ENCODE measurements at places on chromosomes 12 and 14. TPM values are rescaled to one million over a fixed set of nuclear protein-coding genes. Genes with fewer than 3 reads are reported as not detected.
A peak's percentile ranks its signal among the peaks of the same experiment; 100 is the strongest.

DNA sequence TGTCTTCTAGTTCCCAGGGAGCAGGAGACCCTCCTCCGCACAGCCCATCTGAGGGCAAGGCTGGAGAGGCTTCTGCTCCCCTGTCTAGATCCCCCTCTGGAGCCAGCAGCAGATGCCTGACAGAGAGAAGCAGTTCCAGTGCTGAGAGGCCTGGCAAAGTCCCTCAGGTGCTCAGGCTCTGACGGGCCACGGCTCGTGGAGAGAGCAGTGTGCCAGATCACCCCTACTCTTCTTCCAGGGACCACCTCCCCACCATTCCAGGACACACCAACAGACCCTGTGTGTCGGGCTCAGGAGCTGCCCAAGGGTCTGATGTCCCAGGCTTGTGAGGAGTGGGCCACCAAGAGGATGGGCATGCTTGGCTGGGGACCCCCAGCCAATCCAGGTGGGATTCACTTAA is 22.5 kb upstream of the C14orf180 start:
- DNase-seq: no peak

DNA sequence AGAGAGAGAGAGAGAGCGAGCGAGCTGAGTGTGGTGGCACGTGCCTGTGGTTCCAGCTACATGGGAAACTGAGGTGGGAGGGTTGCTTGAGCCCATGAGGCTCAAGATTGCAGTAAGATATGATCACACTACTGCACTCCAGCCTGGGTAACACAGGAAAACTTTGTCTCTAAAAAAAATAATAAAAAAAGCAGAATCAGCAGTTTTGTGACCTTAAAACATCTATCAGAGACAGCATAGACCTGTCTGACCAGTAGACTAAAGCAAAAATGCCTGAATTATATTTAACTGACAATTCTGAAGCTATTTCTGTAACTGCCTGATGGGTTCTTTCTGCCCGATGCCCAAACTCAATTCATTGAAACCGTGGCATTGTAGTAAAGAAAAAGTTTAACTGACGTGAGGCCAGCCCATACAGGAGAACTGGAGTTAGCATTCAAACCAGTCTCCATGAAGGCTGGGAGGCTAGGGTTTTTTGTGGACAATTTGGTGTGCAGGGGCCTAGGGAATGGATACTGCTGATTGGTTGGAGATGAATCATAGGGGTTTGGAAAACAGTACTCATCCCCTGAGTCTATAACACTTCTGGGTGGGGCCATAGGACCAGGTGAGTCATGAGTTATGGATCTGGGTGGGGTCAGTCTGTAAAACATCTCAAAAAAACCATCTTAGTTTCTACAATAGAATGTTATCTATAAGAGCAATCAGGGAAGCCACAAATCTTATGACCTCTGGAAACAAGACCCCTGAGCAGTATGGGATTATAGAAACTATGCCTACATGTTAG is 8.0 kb upstream of the RASSF8 start:
- no peak for DNase-seq

GRCh38 chr14:91019673-91020072 is 40.8 kb downstream of the RPS6KA5 start:
- no peak for DNase-seq

GRCh38 chr14:65040666-65041433 is 54.2 kb downstream of the FNTB start:
- DNase-seq: no peak

DNA sequence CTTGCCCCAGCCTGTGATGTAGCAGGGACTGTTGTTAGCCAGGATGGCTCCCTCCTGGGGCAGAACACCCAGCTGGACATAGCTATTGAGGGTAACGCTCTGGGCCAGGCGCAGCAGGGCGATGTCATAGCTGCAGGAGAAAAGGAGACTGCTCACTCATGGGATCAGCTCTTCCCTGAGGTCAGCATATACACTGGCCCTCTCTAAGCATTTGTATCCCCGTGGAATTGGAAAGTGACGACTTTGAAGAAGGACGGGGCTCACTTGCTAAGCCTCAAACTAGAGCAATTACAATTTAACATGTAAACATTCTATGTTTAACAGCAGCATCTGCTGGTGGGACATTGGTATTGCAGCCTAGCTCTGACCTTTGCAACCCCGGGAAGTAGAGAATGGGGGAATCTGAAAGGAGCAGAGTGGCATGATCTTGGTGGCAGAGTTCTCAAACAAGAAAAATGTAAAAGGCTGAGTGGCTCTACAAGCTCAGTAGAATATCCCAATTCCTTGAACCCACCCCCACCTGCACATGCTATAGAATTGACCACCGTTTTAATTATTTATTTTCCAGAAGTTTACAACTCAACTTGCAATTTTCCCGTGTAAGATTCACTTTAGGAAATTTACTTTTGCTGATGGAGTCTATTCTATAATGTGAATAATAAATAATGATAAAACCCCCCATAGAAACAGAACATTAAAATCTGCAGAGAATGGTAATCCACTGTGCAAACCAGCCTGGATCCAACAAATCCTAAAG is 5.0 kb downstream of the CELA1 start:
- DNase-seq: peak; percentile 84

GRCh38 chr14:72722201-72722785 is 171.6 kb downstream of the DPF3 start:
- DNase-seq: no peak

DNA sequence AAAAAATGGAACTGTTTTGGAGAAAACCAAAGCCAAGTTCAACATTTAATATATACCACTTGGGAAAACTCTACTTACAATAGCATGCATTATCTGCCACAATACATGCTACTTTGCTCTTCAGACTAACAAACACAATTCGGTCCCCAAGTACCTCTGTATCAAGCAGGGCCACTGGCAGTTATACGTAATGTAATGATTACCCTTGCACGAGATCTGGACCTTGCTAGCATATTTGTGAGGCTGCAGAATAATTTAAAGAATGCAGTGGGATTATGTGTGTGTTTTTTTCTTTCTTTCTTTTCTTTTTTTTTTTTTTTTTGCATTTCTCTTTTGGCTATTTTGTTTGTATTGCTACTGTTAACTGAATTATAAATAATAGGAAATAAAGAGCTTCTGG is 22.8 kb upstream of the PYGL start:
- peak; percentile 49 for DNase-seq

DNA sequence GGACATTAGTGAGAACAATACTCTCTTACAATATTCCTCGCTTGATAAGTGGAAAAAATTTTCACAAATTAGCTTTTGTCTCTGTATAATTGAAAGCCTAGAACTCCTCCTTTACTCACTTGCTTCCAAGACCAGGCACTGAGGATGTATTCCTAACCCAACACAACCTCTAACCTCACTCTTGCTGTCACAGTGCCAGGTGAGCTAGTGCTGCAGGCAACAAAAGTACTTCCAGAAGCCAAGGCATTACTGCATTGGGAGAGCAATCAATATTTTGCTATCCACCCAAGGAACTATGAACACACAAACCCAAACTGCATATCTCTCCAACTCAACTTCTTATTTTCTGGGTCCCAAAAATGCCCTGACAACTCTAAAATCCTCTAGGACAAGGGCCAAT is 1081.0 kb downstream of the VRK1 start:
- DNase-seq: peak; percentile 18

DNA sequence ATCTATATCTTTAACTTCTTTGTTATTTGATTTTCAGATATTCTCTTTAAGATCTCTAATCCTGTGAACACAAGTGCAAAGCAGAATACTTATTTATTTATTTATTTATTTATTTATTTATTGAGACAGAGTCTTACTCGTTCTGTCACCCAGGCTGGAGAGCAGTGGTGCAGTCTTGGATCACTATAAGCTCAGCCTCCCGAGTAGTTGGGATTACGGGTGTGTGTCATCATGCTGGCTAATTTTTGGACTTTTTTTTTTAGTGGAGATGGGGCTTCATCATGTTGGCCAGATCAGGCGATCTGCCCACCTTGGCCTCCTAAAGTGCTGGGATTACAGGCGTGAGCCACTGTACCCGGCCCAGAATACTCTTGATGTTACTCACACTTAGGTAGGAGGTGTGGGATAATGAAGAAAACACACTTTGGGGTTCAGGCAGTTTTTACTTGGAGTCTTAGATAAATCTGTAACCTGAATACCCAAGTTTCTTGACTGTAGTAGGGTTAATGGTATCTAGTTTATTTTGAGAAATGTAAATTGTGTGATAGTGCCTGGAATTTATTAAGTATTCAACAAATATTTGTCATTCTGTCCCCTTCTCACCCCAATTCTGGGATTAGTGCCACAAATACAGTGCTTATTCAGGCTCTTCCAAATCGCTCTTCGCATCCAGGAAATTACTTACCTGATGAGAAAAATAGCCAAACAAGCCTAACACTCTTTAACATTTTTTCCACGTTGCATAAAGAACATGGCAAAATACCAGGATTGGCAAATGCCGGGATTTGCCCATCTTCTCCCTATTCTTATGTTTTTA is 33.0 kb downstream of the METAP2 start:
- DNase-seq: peak; percentile 23

DNA sequence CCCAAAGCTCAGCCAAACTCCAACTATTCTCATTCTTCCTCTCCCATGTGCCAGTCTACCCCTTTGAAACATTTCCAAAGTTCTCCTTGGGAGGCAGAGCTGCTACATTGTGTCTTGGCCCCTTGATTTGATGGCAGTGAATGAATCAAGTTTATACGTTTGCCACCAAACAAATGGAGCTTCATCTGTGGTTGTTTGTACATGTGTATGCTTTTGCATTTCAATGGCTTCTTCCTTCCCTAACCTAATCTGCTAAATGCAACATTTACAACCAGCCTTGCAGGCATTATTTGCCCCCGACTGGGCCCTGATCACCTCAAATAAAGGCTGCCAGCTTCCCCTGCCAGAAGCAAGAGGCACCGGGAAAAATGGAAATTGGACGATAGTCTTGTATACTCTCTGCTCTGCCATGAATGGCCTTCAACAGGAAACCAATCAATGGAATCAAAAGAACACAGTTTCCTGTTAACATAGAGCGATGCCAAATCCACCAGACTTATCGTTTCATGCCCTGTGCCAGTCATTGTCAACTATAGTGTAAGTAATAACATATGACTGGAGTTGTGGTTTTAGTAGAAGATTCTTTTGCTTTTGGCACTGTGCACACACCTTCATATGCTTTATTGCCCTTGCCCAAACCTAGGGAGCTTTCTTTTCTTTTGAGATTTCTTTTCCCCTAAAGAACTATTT is 97.8 kb downstream of the TMEM30B start:
- DNase-seq: peak; percentile 78

DNA sequence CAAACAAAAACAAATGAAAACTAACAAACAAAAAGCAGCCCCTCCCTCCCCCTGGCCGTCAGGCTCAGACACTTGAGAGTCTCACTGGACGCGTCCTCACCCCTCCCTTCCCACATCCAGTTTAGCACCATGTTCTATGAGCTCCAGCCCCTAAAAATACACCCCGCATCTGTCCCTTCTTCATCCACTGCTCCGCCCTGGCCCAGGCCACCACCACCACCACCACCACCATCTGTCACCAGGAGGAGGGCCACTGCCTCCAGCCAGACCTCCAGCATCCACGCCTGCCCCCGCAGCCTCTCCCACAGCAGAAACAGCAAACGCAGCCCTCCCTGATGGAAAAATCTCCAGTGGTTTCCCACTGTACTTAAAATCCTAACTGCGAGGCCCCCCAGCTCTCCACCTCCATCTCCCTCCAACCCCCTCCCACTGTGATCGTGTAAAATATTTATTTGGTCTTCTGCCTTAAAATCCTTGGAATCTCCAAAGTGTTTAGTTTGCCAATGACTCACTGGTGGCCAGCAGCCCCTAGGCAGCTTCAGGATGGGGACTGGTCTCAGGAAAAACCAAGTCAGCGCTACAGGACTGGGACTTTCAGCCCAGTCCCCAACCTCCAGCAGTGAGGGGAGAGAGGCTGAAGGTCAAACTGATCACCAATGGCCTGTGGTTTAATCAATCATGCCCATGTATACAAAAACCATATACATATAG is 95.1 kb downstream of the SCARB1 start:
- peak; percentile 43 for DNase-seq

DNA sequence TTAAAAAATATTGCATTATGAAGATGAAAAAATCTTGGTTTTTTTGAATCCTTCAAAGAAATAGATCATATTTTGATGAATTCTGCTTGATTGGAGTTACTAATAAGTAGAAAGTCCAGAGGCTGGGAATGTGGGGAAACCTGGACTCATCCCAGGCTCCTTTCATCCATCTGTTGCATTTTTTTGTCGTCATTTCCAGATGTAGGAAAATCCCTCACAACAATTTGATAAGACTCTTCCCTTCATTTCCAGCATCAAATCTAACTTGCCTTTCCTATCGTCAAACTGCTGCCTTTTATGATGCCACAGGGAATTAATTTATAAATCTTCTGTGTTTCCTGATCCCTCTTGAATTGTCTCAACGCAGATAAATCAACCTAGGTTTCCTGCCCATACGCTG is 211.6 kb downstream of the FBXL14 start:
- DNase-seq: no peak

GRCh38 chr14:35331605-35332516 is 39.7 kb downstream of the PSMA6 start:
- peak; percentile 22 for DNase-seq

- peak; percentile 70 for DNase-seq
Measured at GRCh38 chr12:78403136-78403535, 461.4 kb upstream of the SYT1 start.

DNA sequence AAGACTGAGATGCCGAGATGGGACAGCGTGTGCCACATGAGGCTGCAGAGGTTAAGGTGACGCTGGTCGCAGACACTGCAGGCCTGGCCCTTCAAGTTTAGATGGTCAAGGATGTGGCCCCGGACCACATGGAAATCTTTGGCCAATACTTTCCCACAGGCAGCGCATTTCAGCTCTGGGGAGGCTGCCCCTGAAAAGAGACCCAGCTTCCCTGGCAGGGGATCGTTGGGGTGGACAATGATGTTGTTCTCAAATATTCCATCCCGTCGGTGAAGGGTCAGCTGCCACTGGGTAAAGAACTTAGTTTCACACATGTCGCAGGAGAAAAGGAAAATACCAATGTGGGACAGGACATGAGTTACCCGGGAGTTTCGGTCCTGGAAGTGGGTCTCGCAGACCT is 3.0 kb downstream of the ZBTB39 start:
- DNase-seq: no peak

- no peak for DNase-seq
Measured at GRCh38 chr12:66661357-66661756, 17.5 kb downstream of the GRIP1 start.

The GLT1D1 gene
- total RNA-seq: not detected

The ACOT6 gene
- not detected for total RNA-seq

The SLC6A15 gene
- total RNA-seq: 8.9 TPM

The PDE3A gene
- total RNA-seq: 16.2 TPM

The DIO3 gene
- not detected for total RNA-seq

The LIN7A gene
- total RNA-seq: 6.6 TPM

The JPH4 gene
- not detected for total RNA-seq

The GARIN6 gene
- total RNA-seq: not detected

The RIPK3 gene
- 3.0 TPM for total RNA-seq

All from fibroblast of the aortic adventitia (primary cell).